ENCODE measurements at places on chromosomes 2 and 18. TPM values are rescaled to one million over a fixed set of nuclear protein-coding genes. Genes with fewer than 3 reads are reported as not detected.
A peak's percentile ranks its signal among the peaks of the same experiment; 100 is the strongest.

- peak; percentile 15 for DNase-seq
These were observed 482.5 kb downstream of the BCL11A start for GRCh38 chr2:60070736-60071489.

DSEL gene
- 31.0 TPM for polyA plus RNA-seq

LRRC30 gene
- polyA plus RNA-seq = 0.65 TPM

- no peak for DNase-seq
These were observed 2.0 kb downstream of the ITGA6 start for GRCh38 chr2:172429301-172429968.

- DNase-seq = no peak
These were observed 101.5 kb upstream of the SETBP1 start for GRCh38 chr18:44579028-44579702.

DNA sequence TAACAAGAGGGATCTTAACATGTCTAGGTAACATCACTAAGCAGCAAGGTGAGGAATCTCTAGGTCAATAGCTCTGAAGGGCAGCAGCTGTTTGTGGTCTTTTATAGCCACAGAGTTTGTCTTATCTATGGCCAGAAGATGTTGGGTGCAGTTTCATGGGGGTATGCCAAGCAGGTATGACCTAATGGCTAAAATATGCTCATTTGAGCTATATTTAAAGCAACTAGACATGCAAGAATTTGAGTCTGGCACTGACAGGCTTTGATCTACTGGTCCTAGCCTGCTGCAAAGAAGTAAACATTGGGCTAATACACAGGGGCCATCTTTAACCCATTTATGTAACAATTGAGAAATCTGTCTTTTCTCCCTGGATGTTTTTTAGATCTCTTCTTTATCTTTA is 13.9 kb upstream of the UGP2 start:
- DNase-seq = no peak

IL18RAP gene
- polyA plus RNA-seq = 0.27 TPM

GRCh38 chr2:6080932-6081753 is 389.0 kb downstream of the SOX11 start:
- no peak for DNase-seq

- no peak for DNase-seq
These were observed 58.4 kb downstream of the DYSF start for GRCh38 chr2:71511776-71512175.

- DNase-seq = no peak
These were observed 263.2 kb downstream of the EXOC6B start for GRCh38 chr2:72562451-72563153.

PROM2 gene
- 28.8 TPM for polyA plus RNA-seq

CFAP65 gene
- polyA plus RNA-seq = 0.37 TPM

SERPINB2 gene
- polyA plus RNA-seq = 0.14 TPM

TGFA gene
- 17.0 TPM for polyA plus RNA-seq

- no peak for DNase-seq
These were observed 502.2 kb upstream of the ZEB2 start for GRCh38 chr2:145021962-145022665.

- no peak for DNase-seq
These were observed 17.6 kb downstream of the FBXO11 start for GRCh38 chr2:47888581-47889280.

MYL1 gene
- 3.1 TPM for polyA plus RNA-seq

DNA sequence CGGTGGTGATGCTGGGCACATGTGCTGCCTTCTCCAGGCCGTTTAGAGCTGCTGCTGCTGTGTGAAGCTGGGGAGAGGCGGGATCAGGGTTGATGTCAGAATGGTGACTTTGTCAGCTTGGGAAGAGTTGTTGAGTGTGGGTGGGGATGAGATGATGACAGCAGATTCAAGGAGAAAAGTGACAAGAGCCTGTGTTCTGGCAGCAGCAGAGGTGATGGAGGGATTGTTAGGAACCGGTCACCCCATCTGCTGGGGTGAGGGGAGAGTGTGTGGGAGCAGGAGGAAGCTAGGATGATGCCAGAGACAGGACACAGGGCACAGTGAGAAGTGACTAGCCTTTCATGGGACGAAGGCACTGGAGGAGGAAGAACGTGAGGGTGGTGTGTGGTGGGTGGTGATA is 345.5 kb downstream of the RNF144A start:
- no peak for DNase-seq

DNA sequence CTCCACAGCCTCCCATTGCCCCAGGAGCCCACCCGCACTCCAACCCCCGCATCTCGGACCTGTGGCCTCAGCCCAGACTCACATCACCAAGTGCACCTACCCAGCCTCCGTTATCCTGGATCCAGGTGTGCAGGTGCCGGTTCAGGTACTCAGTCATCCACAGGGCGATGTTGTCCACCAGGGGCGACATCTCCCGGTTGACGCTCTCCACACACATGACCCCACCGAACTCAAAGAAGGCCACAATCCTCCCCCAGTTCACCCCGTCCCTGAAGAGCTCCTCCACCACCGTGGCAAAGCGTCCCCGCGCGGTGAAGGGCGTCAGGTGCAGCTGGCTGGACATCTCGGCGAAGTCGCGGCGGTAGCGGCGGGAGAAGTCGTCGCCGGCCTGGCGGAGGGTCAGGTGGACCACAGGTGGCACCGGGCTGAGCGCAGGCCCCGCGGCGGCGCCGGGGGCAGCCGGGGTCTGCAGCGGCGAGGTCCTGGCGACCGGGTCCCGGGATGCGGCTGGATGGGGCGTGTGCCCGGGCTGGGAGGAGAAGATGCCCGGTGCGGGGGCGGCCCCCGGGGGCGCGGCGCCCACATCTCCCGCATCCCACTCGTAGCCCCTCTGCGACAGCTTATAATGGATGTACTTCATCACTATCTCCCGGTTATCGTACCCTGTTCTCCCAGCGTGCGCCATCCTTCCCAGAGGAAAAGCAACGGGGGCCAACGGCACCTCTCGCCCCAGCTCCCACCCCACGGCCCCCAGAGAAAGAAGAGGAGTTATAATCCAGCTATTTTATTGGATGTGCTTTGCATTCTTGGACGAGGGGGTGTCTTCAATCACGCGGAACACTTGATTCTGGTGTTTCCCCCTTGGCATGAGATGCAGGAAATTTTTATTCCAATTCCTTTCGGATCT is 1.3 kb downstream of the BCL2 start:
- DNase-seq = no peak

SLC5A7 gene
- 0.80 TPM for polyA plus RNA-seq

DNA sequence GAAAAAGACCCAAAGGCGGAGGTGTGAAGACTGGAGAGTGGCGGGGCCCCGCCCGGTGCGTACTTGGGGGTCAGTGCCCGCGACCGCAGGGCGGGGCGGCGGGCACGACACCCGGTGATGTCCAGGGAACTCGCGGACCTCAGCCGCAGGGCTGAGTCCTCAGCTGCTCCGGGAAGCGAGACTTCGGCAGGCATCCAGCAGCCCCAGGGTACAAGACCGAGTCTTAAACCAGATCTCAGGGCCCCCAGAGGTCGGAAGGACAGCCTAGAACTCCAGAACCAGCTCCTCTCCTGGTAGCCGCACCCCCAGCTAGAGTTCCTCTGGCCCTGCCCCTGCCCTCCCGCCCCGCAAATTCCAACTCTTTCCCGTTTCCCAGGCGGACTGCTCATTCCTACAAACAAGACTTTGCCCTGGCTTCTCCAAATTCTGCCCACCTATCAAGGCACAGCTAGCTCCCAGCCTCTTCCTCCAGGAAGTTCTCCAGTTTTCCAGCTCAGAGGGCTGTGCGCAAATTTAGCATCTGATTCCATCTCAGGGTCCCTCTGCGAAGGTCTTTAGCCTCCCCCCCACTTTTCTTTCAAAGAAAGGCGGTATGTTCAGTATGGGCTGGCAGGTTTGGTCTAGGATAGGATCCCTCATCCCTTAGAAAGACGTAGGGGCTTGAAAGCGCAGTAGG is 26.0 kb upstream of the NOTO start:
- no peak for DNase-seq

DNA sequence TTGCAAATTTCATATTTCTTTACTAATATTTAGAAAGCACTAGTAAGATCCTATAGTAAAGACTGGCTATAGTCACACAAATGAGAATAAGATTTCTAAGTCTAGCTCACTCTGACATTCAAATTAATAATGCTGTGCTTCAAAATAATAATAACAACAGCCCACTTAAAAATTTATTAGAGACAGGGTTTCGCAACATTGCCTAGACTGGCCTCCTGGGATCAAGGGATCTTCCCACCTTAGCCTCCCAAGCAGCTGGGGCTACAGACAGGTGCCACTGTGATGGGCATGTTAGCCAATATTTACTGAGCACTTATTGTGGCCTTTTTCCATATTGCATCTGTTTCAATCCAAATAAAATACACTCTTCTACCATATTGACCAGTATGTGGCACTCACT is 96.1 kb downstream of the PIEZO2 start:
- no peak for DNase-seq

Data from renal cortex interstitium (tissue), 15 donors.